ENCODE measurements at places on chromosomes 11 and 22. TPM values are rescaled to one million over a fixed set of nuclear protein-coding genes. Genes with fewer than 3 reads are reported as not detected.

GRCh38 chr11:127843483-127844396, 743.6 kb downstream of the ETS1 start:
- H3K4me1 ChIP-seq, result no peaks in the 10 kb centered on the region
- no peak overlapping the region for H3K27ac ChIP-seq
- no peaks in the 10 kb centered on the region for H3K27me3 ChIP-seq
- no peaks in the 10 kb centered on the region for H3K36me3 ChIP-seq
- no peak overlapping the region for H3K4me3 ChIP-seq
- peak; percentile 93 for DNase-seq

DNA sequence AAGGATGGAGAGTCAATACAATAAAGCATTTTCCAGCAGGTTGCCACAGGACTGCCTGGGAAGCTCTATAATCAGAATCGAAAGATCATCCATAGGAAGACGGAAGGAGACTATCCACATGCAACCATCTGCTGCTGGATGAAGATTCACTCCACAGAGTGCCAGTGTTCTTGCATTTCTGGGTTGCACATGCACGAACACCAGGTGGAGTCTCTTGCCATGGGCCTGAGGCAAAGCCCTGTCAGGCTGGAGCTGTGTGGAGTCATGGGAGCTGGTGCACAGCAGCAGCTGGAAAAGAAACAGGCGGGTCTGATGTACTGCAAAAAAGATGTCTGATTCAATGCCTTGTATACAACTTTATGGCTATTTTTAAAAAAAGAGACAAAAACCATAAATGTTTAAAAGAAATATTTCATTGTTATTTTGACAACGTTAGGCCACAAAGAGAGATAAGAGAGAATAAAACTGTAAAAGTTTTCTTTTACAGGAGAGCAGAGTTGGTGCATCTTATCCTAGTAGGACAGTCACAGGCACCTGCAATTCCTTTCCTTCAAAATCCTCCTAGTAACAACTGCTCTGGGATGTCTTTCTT, 12.9 kb upstream of the FAT3 start:
- H3K4me1 ChIP-seq, result peaks cover 4% of the 10 kb centered on the region
- no peak overlapping the region for H3K27ac ChIP-seq
- no peak overlapping the region for H3K4me3 ChIP-seq
- no peaks in the 10 kb centered on the region for H3K36me3 ChIP-seq
- peak; percentile 26 for DNase-seq

GRCh38 chr11:130160498-130161155, 1.0 kb downstream of the ST14 start:
- peak overlapping the region; percentile 54 for H3K4me3 ChIP-seq
- H3K27ac ChIP-seq, result no peak overlapping the region
- H3K36me3 ChIP-seq, result peaks cover 9% of the 10 kb centered on the region
- peaks cover 17% of the 10 kb centered on the region for H3K4me1 ChIP-seq
- DNase-seq, result no peak
- peaks cover 79% of the 10 kb centered on the region for H3K27me3 ChIP-seq

The PTGDR2 gene
- 0.32 TPM for total RNA-seq

GRCh38 chr11:45655347-45655756, 10.1 kb downstream of the CHST1 start:
- no peaks in the 10 kb centered on the region for H3K36me3 ChIP-seq
- DNase-seq, result peak; percentile 92
- no peak overlapping the region for H3K4me3 ChIP-seq
- peaks cover 2% of the 10 kb centered on the region for H3K27me3 ChIP-seq
- H3K4me1 ChIP-seq, result peaks cover 19% of the 10 kb centered on the region

All from neural crest cell (in vitro differentiated cells).